Activated effector memory CD4-positive, alpha-beta T cell treated with Interleukin-2 at 50 U/mL for 16 hours (primary cell): ENCODE measurements at places on chromosomes 12 and 14.

GRCh38 chr14:104467641-104468040, 111.9 kb upstream of the C14orf180 start:
- DNase-seq: no peak

DNA sequence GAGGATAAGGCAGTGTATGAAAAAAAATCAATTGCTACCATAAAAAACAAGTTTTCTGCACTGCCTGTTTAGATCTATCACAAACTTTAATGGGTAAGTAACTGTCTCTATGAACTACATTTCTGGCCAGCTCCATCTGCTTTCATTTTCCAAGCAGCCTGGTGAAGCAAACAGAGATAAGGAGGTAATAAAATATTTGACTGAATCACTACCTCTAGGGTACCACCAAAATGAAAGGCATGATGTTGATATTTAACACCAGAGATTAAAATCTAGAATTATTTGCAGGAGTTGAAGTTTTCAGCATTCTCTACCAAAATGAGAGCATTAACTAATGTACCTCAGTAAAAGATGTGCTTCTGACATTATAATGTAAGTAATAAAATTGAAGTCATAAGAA, 863.5 kb upstream of the MGAT4C start:
- DNase-seq: no peak

- no peak for DNase-seq
These were observed 79.2 kb upstream of the PTHLH start for GRCh38 chr12:28051516-28052354.

- DNase-seq: no peak
These were observed 980 bp downstream of the INTS13 start for GRCh38 chr12:26936559-26937442.

DNA sequence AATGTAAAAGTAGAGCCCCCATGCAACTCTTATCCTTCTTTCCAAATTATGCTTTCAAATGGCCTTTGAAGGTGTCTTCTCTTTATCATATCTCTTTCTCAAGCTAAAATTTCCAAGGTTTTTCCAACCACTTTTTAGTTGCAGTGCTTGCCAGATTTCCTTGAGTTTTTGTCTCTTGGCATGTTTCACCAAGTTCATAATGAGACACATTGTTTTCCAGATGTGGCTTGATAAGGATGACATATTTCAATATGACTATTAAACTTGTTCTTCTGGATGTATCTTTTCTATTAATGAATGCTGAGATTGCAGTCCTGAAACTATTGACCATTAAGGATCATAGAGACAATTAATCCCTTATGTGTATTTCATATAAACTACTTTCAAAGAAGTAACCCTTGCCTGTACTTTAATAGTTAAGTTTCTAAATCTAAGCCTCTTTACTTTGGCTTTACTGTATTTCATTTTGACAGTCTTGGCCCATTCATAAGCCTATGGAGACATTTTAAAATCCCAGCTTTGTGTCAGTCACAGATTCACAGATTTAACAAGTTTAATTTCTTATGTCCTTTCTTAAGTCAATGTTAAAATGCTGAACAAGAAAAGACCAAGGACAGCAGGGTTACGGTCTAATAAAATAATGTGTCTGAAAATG, 151.5 kb downstream of the LRFN5 start:
- DNase-seq: no peak

- no peak for DNase-seq
These were observed 7.3 kb downstream of the AVIL start for GRCh38 chr12:57811028-57811755.

DNA sequence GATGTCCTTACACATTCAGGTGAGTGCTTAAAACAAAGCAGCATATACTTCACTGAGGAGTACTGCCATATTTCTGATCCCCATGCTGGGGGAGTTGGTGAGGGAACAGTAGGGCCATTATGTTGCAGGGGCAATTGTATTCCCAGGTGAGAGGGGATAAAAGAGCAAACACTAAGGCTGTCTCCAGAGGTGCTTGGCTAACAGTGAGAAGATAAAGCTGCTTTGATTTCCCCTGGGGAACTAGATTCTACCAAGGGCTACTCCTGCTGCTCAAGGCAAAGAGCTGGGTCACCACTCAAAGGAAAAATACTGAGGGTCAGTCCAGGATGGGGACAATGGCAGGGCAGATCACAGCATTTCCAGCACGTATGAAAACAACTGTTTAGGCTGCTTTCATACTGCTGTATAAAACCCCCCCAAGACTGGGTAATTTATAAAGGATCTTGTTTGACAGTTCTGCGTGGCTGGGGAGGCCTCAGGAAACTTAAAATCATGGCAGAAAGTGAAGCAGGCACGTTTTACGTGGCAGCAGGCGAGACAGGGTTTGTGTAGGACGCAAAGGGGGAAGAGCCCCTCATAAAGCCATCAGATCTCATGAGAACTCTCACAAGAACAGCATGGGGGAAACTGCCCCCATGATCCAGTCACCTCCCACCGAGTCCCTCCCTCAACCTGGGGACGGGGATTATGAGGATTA, 47.8 kb upstream of the OR5AU1 start:
- DNase-seq: no peak

- DNase-seq: no peak
These were observed 17.6 kb upstream of the SLC2A13 start for GRCh38 chr12:40123496-40123895.

DNA sequence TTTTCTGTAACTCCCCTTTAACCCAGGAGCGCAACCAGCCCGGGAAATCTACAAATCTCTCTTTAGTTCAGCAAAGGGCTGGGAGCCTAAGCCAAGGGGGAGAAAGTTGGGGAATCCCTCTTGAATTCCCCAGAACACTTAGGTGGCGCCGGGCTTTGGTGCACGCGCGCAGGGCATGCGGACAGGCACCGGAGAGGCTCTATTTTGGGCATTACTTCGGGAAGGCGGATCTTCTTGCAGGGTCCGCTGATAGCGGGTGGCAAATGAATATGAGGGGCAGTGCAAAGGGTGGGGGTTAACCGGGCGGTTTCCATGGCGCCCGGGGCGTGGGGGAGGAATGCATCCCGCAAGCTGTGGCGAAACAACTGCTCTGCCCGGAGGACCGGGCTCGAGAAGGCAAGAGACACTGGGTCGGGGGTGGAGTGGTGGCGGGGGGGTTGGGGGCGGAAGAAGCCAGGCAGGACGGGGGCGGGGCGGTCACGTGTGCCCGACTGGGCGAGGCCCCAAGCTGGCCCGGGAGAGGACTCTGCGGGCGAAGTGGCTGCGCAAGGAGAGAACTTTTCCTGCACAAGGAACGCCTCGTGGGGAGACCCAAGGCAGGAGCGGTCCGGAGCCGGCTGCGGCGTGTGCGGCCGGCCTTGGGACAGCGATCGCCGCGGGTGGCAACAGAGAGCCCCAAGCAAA, at the start of gene FLVCR2:
Gene FLVCR2 (plus strand): TSS at position 519 of the 684 bp plus-strand sequence. CDS start 353 bp downstream, outside the sequence.
- DNase-seq: peak; percentile 56

- no peak for DNase-seq
These were observed 208.6 kb upstream of the PLXNC1 start for GRCh38 chr12:93939641-93940325.

- no peak for DNase-seq
These were observed 108.4 kb downstream of the GPR135 start for GRCh38 chr14:59356767-59357166.

DNA sequence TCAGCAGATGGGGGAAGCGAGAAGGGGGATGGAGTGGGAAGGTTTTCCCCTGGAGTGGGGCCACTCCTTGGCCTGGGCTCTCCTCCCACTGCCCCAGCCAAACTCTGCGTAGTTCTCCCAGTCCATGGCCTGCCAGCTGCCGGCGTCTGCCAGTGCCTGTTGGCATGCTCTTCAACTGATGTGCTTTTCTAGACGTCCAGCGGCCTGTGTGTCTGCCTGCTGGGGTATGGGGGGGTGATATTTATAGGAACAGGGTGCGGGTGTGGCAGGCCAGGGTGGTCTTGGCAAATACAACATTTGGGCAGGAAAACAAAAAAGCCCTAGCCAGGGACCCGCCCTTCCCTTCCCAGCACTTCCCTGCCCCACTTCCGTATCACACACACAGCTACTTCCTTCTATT, 786.3 kb upstream of the NOVA1 start:
- DNase-seq: no peak

DNA sequence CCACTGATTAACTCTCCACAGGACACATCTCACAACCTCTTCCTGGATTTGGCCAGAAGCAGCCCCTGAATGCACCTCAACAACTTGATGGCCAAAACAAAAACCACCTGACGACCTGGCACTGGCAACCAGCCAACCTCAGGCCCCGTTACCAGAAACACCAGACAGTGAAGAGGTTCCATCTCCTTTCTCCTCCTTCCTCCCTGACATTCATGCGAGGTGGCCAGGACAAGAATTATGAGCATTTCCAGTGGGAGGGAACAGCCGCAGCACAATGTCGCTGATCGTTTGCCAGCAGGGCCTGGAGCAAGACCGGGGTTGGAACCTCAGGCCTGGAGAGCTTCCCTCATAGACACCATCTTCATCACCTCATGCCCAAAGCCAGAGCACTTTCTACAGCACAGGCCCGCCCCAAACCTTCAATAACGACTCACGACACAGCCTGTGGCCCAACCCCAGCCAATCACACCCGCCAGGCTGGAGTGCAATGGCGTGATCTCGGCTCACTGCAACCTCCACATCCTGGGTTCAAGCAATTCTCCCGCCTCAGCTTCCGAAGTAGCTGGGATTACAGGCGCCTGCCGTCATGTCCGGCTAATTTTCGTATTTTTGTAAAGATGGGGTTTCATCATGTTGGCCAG, 48.7 kb downstream of the CCDC88C start:
- no peak for DNase-seq

- DNase-seq: no peak
These were observed 1.1 kb downstream of the LGALS3 start for GRCh38 chr14:55130196-55130550.

GRCh38 chr12:103505371-103506236, 9.8 kb upstream of the C12orf42 start:
- DNase-seq: no peak
